ENCODE measurements at places on chromosomes 6 and 20.

- no peak for DNase-seq
- H3K4me3 ChIP-seq, result no peak overlapping the region
These were observed 365.2 kb downstream of the SYNE1 start for GRCh38 chr6:152271776-152272464.

DNA sequence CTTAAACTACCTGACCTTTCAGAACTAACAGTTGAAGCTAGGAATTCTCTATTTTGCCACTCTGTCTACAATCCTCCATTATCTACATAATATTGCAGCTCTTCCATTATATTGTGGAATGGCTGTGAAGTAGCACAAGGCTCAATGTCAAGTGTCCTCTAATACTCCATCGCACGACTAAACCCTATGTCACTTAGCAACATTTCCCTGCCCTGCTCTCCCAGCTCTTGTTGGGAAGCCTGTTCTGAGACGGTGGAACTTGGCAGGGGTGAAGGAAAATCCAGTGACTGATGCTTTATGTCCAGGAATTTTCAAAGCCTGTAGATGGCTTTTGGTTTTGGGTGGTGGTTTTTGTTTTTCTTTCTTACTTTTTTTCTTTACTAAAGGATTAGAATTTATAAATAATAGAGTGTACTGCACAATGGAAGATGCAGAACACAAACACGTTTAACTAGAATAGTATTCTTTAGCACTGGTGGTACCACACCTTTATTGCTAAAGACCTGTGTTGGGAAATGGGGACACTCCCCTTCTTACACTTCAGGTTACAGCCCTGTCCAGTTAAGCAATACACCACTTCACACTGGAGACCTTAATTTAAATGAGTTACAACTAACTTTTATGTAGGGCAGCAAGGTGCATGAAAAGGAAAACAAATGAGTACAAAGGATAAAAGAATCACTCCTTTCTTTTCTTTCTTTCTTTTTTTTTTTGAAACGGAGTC is 20.7 kb upstream of the AMD1 start:
- no peak for DNase-seq
- peak overlapping the region; percentile 63 for H3K27ac ChIP-seq
- no peaks in the 10 kb centered on the region for H3K36me3 ChIP-seq
- no peaks in the 10 kb centered on the region for H3K27me3 ChIP-seq
- no peak overlapping the region for H3K4me3 ChIP-seq

- H3K27me3 ChIP-seq, result no peaks in the 10 kb centered on the region
- DNase-seq, result no peak
- H3K36me3 ChIP-seq, result no peaks in the 10 kb centered on the region
These were observed 60.7 kb downstream of the DTNBP1 start for GRCh38 chr6:15602154-15602553.

DNA sequence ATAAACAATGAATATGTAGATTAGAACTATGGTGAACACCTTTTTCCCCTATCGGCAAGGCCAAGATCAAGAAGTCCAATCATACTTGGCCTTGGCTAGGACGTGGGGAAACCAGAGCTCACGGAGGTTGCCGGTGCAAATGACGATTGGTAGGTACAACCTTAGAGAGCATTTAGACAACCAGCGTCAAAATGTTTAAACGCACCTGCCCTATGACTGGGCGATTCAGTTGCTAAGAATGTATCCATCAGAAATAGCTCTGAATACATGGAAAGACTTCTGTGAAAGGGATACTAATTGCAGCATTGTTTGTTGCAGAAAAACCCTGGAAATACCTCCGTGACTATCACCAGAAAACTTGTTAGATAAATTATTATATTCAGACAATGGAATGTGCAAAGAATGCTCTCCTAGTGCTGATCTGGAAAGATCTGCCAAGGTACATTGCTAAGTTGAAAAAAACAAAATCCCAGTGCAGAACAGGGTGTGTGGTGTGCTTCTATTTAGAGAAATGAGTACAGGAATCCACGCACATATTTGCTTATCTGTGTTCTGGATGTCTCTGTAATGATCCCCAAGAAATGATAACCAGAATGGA is 48.0 kb upstream of the PTPN1 start:
- no peak for DNase-seq
- peaks cover 29% of the 10 kb centered on the region for H3K4me1 ChIP-seq
- H3K27ac ChIP-seq, result no peak overlapping the region
- H3K36me3 ChIP-seq, result no peaks in the 10 kb centered on the region
- H3K27me3 ChIP-seq, result no peaks in the 10 kb centered on the region

GRCh38 chr6:3205913-3206312 is 21.5 kb downstream of the TUBB2B start:
- H3K4me1 ChIP-seq, result no peaks in the 10 kb centered on the region
- H3K4me3 ChIP-seq, result no peak overlapping the region
- no peak overlapping the region for H3K27ac ChIP-seq
- DNase-seq, result no peak

GRCh38 chr6:56899311-56899710 is 55.6 kb upstream of the BEND6 start:
- H3K36me3 ChIP-seq, result no peaks in the 10 kb centered on the region
- no peak for DNase-seq

DNA sequence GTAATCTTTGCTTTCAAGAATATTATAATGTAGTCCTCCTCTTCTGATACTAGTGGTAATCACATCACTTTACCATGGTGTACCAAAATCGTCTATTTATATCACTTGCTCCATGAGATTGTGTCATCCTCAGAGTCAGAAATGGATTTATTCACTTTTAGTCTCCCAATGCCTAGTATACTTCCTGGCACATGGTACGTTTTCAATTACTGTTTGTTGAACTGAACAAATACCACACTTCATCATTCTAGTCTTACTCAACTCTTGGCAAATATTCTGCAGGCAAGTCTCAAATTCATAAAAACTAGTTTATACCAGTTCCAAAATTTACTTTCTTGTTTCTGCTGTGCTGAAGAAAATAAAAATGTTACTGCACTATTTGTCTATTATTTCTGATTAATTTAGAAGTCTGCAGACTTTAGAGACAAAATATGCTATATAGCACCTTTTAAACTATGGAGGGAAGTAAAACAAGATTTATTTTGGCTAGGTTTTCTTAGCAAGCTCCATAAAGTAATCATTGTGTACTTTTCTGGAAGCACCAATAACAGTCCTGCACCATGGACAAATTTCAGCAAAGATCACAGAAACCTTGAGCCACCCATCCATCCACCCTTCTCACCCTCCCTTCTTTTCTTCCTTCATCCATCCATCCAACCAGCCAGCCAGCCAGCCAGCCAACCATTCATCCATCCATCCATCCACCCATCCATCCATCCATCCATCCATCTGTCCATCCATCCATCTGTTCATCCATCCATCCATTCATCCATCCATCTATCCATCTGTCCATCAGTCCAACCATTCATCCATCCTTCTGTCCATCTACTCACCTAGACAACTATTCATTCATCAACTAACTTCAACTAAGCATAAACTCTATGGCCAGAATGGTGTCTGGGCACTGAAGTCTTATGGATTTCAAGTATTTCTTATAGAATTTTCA is 102.1 kb upstream of the STMND1 start:
- peaks cover 10% of the 10 kb centered on the region for H3K4me1 ChIP-seq
- no peaks in the 10 kb centered on the region for H3K27me3 ChIP-seq
- DNase-seq, result no peak
- H3K4me3 ChIP-seq, result no peak overlapping the region
- no peak overlapping the region for H3K27ac ChIP-seq
- no peaks in the 10 kb centered on the region for H3K36me3 ChIP-seq

DNA sequence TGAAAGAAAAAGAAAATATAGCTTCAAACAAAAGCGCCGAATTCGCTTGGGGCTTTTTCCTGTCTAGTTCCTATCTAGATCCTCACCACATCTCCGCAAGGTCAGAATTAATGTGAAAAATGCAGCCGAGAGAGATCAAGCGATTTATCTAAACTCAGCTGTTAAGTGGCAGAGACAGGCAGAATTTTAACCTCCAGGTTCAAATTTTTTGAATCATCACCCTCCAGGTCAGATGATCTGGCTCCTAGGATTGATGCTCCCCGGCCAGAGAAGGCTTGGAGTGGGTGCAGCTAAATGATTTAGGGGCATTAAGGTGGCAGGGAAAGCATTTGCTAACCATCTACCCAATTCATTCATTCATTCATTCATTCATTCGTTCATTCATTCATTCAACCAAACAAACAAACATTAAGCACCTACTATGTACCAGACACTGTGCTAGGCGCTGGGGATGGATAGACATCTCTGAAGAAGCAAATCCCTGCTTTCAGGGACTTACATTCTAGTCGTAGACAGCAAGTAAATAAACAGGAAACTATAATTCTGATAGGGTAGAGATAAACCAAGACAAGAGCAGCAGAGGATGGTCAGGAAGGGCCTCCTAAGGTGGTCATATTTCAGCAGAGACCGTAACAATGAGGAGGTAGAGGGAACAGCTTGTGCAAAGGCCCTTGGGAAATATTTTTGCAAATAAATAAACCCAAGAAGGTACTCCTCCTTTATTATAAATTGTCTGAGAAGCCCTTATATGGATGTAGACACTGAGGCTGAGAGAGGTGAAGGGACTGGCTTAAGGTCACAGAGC is 672 bp upstream of the UBE2V1 start:
- peak overlapping the region; percentile 93 for H3K27ac ChIP-seq
- H3K4me1 ChIP-seq, result peaks cover 51% of the 10 kb centered on the region
- peak overlapping the region; percentile 86 for H3K4me3 ChIP-seq
- H3K27me3 ChIP-seq, result no peaks in the 10 kb centered on the region
- no peaks in the 10 kb centered on the region for H3K36me3 ChIP-seq

DNA sequence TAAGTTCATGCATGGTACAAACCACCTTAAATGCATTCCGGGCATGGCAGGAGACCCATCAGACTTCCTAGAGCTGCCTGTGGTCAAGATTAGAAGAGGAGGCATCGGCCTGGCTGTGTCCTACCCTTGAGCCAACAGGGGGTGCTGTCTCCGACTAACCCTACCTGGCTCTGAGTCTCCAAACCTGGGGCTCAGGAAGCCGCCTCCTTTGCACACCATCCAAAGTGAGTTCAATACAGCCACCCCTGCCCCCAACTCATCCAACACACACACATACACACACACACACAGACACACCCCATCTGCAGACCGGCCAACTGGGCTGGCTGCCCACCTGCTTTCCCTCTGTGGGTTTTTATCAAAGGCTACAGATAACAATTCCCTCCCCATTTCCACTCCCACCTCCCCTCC is 77.0 kb downstream of the JPH2 start:
- no peaks in the 10 kb centered on the region for H3K36me3 ChIP-seq
- H3K4me1 ChIP-seq, result no peaks in the 10 kb centered on the region
- H3K4me3 ChIP-seq, result no peak overlapping the region
- H3K27me3 ChIP-seq, result no peaks in the 10 kb centered on the region
- H3K27ac ChIP-seq, result no peak overlapping the region
- no peak for DNase-seq

DNA sequence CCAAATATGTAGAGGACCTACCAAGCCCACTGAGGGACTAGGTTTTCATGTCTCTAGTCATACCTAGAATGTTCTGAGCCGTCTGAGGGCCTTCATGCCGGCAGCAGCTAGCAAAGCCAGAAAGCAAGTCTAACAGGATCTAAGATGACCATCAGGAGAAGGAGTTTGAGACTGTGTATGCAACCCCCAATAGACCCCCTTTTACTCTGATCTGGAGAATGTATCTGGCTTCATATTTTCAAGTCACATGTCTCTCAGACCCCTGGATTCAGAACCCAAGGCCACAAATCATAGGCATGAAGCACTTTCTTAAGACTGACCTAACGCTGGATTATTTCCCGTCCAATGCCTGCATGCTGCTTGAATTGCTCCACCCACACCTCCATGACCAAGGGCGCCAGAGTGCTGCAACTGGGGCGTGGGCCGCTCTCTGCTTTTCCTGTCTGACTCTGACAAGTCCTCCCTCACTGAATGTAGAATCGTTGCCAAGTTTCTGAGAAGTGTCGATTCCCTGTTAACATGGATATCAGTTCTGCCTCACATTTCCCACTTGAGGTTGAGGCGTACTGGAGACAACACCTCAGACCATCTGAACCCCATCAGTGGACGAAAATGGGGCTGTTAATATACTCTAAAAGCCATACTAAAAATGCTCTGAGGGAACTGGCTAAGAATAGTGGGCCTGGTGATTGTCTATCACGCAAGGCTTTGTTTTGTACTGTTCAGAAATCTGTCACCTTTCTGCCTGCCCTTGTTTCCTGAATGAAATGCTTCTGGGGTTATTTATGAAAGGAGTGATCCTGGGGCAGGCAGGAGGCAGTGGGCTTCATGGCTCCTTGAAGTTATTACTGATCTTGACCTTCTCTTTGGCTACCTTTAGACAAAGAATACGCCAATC is 23.9 kb upstream of the ASXL1 start:
- H3K27me3 ChIP-seq, result no peaks in the 10 kb centered on the region
- H3K27ac ChIP-seq, result peak overlapping the region; percentile 73
- H3K36me3 ChIP-seq, result peaks cover 24% of the 10 kb centered on the region
- peak; percentile 92 for DNase-seq
- H3K4me3 ChIP-seq, result no peak overlapping the region

GRCh38 chr6:16736856-16737775 is 24.1 kb downstream of the ATXN1 start:
- no peaks in the 10 kb centered on the region for H3K36me3 ChIP-seq
- H3K4me3 ChIP-seq, result no peak overlapping the region
- no peak for DNase-seq
- peaks cover 63% of the 10 kb centered on the region for H3K4me1 ChIP-seq

- H3K27me3 ChIP-seq, result no peaks in the 10 kb centered on the region
- no peak overlapping the region for H3K27ac ChIP-seq
- no peak overlapping the region for H3K4me3 ChIP-seq
- no peaks in the 10 kb centered on the region for H3K4me1 ChIP-seq
- no peaks in the 10 kb centered on the region for H3K36me3 ChIP-seq
These were observed 120.1 kb upstream of the HDDC2 start for GRCh38 chr6:125421836-125422235.

DNA sequence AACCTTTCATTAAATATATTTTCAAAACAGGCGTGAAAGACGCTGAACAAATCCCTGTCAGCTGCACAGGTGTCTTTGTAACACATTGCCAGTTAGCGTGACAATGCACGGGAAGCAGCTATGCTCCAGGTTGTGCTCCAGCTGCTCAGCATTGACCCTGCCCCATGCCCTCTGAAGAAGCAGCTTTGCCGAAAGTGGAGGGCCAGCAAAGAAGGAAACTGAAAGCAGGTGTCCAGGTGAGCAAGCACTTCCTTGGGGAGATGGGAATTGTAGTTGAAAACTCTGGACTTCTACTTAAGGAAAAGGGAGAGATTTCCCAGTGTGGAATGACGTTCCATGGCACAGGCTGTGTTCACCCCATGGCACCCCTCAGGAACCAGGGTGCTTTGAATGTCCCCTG is 125.7 kb downstream of the TTLL2 start:
- no peak overlapping the region for H3K4me3 ChIP-seq
- no peaks in the 10 kb centered on the region for H3K4me1 ChIP-seq
- no peak for DNase-seq
- H3K36me3 ChIP-seq, result no peaks in the 10 kb centered on the region
- H3K27me3 ChIP-seq, result no peaks in the 10 kb centered on the region
